ENCODE measurements at places on chromosomes 7 and 10.

- no peak for DNase-seq
These were observed 79.4 kb downstream of the EMX2 start for GRCh38 chr10:117621795-117622420.

DNA sequence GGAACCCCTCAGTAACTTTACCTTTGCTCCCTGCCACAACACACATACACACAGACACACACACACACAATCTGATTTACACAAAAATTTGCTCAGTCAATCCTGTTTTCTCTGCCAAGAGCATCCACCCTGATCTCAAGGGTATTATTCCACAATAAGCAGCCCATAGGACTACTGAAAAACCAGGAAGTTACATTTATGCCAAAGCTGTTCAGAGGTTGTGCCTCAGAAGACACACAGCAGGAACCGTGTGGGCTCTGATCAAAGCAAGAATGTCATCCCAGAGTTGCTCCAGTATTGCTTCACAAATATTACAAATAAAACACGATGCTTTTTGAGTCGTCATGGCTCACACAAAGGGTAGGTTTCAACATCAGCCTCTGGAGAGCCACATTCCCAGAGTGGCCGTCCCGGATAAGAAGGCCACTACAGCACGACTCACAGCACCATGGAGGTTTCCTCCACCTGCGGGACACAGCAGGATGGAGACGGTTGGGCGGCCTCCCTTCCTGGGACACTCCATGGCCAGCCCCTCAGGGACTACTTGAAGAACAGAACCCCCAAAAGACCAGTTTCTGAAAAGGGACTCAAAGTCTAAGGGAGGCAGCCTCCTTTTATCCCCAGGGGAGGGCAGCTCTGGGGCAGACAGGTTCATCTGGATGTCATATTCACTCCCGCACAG, 1.6 kb downstream of the AIFM2 start:
- peak; percentile 62 for DNase-seq

GRCh38 chr7:6487184-6487545, 39.4 kb upstream of the DAGLB start:
- no peak for DNase-seq

GRCh38 chr10:12854988-12855387, 146.5 kb downstream of the CCDC3 start:
- DNase-seq: no peak

- DNase-seq: no peak
These were observed 597 bp downstream of the APBB1IP start for GRCh38 chr10:26438534-26439341.

- no peak for DNase-seq
These were observed 99.3 kb upstream of the CPXM2 start for GRCh38 chr10:123990889-123991288.

- no peak for DNase-seq
These were observed 68.9 kb upstream of the ANTXRL start for GRCh38 chr10:46217752-46218453.

GRCh38 chr10:122515022-122515424, 45.5 kb upstream of the DMBT1 start:
- DNase-seq: no peak

DNA sequence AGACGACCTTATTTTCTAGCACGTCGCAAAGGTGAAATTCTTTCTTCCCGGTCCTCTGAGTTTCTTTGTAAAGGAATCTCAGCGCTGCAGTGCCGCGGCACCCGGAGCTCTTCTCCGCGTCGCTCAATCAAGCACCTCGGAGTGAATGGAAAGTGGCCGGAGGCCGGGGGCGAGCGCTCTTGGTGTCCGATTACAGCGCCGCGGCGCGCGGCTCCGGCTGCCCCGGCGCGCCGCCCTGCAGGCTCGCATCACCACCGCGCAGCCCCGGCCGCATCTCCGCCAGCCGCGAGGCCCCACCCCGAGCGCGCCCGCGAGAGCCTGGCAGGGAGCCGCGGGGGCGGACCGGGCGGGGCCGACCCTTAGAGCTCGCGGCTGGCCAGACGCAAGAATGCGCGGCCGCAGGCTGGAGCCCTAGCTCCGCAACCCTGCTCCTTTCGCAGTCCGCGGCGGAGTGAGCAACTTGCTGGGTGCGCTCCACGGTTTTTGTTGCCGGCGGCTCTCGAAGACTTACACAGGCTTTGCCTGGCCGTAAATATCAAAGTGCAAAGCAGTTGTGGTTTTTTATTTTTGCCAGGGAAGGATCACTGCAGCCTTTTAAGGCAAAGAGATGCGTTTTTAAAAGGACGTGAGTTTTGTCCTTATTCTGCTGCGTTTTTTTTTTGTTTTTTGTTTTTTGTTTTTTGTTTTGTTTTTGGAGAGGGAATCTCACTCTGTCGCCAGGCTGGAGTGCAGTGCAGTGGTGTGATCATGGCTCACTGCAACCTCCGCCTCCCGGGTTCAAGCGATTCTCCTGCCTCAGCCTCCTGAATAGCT, at the start of gene SEMA3C:
Gene SEMA3C (minus strand): TSS at position 143 of the 813 bp plus-strand sequence. CDS start 2,270 bp downstream, outside the sequence.
- peak; percentile 70 for DNase-seq

GRCh38 chr7:133081119-133081598, 731 bp downstream of the CHCHD3 start:
- peak; percentile 15 for DNase-seq

DNA sequence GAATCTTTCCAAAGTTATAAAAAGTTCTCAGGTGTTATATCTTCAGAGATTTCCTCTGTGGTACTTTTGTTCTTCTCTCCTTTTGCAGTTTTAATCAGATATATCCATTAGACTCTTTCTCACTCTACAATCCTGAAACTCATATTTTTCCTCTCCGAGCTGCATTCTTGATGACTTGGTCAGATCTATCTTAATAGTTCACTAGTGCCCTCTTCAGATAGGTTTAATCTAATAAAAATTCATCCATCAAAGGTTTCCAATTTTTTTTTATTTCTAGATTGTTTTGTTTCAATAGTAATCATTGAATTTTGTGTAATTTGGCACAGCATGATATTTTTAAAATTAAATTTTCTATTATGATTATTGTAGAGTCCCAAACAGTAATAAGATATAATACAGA, 21.8 kb upstream of the DGKB start:
- no peak for DNase-seq

- peak; percentile 37 for DNase-seq
These were observed 4.4 kb upstream of the CUZD1 start for GRCh38 chr10:122849900-122850605.

GRCh38 chr7:55100544-55101327, 81.9 kb downstream of the EGFR start:
- DNase-seq: no peak
